ENCODE measurements at places on chromosomes 1 and 21.

GRCh38 chr1:94519351-94519750, 22.2 kb downstream of the F3 start:
- DNase-seq, result no peak

GRCh38 chr1:214451596-214451995, 99.8 kb downstream of the PTPN14 start:
- DNase-seq, result peak; percentile 67

DNA sequence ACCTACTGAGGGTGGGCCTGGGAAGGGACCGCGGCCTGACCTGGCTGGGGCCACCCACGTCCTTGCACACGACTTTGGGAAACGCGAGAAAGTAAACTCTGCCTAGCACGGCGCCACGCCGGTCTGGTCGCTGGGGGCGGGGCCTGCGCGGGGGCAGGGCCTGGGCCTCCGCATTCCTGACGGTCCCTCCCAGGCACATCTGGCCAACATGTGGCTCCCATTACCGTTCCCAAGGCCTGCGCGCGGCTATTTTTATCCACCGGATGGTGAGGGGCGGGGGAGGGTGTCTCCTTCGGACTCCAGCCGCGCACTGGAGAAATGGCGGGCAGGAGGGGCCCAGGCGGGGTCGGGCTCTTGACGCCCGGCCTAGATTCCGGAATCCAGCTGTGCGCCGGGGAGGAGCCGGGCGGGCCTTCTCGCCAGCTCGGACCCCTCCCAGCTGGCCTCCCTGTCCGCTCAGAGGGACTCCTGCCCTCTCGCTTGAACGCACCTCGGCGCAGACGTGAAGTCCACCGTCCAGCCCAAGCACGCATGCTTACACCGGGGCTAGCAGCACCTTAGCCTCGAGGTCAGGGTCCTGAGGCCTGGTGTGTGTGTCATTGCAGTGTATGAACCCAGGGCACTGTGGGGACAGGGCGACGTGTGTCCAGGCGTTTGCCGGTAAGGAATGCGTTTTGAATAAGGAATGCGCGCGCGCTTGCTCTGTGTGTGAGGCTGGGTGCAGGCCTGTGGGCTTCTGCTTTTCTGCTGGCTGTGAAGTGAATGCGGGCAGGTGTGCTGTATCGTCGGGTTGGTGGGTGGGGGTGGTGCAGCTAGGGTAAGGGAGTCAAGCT, 2.1 kb downstream of the EVA1B start:
- peak; percentile 63 for DNase-seq

- peak; percentile 97 for DNase-seq
These were observed 44.2 kb upstream of the LAPTM5 start for GRCh38 chr1:30801771-30802198.

DNA sequence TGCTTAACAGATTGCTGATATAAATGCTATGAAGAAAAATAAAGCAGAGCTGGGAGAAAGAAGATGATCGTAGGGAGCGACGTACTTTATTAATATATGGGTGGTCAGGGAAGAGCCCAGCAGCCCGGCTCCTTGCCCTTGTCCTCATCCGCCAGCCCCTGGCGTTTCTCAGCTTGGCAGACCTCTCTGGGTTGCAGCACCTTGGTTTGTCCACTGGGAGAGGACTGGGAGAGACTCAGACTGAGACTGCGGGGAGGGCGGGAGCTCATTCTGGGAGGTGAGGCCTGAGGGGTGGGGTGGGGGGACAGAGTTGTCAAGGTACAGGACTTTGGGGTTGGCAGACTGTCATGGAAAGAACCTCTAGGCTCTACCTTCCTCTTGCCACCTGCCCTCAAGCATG, 3.3 kb upstream of the S100A3 start:
- no peak for DNase-seq

GRCh38 chr1:39529901-39530535, 38.6 kb downstream of the BMP8A start:
- no peak for DNase-seq

GRCh38 chr1:117852853-117853553, 76.4 kb downstream of the GDAP2 start:
- DNase-seq, result no peak

DNA sequence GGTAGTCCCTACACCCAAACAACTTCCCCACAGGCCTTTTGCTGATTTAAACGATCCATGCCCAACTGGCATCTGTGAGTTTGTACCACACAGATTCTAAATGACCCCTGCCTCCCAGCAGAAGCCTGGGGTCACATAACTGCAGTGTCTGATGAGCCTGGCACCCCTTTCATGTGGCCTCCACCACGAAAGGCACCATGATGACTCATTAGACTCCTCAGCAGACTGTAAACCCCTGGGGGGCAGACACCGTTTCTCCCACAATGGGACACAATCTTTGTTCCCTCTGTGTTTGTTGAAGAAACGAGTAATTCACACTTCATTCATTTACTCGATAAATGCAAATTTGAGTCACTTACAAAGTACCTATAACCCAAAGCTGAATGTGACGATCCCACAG, 81.6 kb downstream of the CCDC185 start:
- no peak for DNase-seq

Data from stimulated activated CD8-positive, alpha-beta memory T cell treated with anti-CD3 and anti-CD28 coated beads, Interleukin-4, amount 100 ng/mL, for 48 hours (primary cell).